GM04503 (cell line): ENCODE measurements at places on chromosomes 5 and 9.
A peak's percentile ranks its signal among the peaks of the same experiment; 100 is the strongest.

DNA sequence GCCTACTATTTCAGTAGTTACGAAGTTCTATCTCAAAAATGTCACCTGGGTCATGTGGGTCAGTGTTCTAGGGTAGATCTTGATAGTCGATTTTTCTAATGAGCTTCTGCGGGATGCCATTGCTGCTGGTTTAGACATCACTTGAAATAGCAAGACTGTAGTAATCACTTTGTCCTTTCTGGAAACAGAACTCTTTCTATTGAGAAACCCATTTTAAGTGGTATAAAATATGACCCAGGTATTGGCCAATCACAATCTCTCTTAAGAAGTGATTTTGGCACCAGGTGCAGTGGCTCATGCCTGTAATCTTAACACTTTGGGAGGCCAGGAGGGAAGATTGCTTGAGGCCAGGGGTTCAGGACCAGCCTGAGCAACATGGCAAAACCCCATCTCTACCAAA lies 17.6 kb downstream of the ARRDC3 start:
- no peak for DNase-seq

GRCh38 chr5:13809921-13810320 lies 134.6 kb downstream of the DNAH5 start:
- DNase-seq = no peak

GRCh38 chr9:135075234-135076142 lies 12.0 kb upstream of the OLFM1 start:
- no peak for DNase-seq

DNA sequence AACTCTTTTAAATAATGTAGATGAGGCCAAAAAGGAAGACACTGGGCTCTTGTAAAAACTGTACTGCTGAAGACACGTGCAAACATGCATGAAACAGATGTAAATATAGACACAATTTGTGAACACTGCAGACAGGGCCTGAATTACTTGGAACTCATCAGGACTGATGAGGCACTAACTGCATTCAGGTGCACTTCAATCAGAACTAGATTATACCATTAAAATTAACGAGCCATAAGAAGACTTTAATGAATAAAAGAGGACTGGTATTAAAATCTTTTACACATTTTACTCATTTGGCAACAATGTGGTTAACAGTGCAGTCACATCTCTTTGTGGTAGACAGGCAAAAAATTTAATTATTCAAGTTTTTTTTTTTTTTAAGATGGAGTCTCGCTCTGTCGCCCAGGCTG lies 13.4 kb upstream of the ZCCHC9 start:
- DNase-seq = no peak

DNA sequence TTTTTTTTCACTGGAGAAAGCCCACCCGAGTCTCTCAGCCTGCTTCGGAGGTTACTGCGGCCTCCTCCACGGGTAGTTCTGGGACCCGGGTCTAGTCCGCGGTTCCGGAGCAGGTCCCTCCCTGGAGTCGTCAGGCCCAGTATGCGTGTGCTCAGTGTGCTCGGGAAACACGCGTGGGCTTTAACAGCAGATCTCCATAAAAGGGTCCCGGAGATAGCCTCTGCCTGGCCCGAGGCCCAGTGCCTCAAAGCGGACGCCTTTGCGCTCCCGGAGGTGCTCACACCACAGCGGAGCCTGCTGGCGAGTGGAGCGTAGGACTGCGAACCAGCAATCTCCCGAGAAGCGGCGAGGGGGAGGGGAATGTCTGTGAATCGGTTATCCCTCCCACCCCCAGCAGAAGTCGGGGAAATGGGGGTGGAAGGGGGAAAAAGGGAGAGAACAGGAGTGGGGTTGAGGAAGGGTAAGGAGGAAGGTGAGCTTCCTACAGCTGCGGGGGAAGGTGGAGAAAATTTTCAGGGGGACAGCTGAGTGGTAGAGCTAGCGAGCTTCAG lies 28.7 kb downstream of the CDKN2A start:
- DNase-seq = no peak

GRCh38 chr5:143992496-143992895 lies 178.0 kb downstream of the YIPF5 start:
- no peak for DNase-seq

DNA sequence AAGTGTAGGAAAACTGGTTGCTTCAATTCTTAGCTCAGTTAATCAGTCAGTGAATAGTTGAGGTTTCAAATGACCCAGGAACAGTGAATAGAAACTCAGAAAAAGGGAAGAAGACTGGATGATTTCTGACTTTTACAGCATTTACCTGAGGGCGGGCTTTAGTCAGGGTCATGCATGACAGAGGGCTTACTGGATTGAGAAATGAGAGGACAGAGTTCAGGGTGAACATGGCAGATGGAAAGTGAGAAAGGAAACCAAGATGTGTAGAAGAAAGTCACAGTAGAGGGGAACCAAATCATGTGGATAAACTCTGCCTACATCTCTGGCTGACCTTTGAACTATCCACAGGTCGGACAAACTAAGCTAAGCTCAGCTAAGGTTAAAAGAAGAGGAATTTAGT lies 596.0 kb downstream of the SEMA5A start:
- DNase-seq = no peak

GRCh38 chr5:10334831-10335230 lies 18.7 kb upstream of the MARCHF6 start:
- no peak for DNase-seq

- DNase-seq = peak; percentile 97
Measured at GRCh38 chr9:16794871-16795639, 75.4 kb downstream of the BNC2 start.

GRCh38 chr5:168407211-168407610 lies 79.1 kb upstream of the RARS1 start:
- DNase-seq = no peak

GRCh38 chr5:173783371-173783770 lies 104.8 kb upstream of the CPEB4 start:
- DNase-seq = no peak

DNA sequence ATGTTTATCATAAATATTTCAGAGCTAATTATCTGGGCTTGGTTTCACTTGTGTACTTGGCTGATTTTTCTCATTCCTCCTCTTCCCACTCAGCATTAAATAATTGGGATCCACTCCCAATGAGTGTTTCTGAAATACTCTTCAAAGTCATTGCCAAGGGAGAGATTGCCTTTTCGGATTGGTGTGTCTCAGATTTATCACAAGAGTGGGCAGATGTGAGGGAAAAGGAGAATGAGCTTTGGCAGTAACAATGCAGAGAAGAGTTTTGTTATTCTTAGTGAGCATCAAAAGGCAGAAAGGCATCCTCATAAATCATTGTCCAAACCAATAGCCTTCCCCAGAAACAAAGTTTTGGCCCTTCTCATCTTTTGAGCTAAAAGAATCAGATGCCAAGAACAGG lies 79.2 kb downstream of the SEMA5A start:
- DNase-seq = peak; percentile 39

- DNase-seq = no peak
Measured at GRCh38 chr5:79834754-79835714, 145.4 kb downstream of the CMYA5 start.

- no peak for DNase-seq
Measured at GRCh38 chr5:177419046-177419445, 7.4 kb upstream of the GRK6 start.
